Effector CD8-positive, alpha-beta T cell (primary cell): ENCODE measurements at places on chromosomes 3 and 15.

DNA sequence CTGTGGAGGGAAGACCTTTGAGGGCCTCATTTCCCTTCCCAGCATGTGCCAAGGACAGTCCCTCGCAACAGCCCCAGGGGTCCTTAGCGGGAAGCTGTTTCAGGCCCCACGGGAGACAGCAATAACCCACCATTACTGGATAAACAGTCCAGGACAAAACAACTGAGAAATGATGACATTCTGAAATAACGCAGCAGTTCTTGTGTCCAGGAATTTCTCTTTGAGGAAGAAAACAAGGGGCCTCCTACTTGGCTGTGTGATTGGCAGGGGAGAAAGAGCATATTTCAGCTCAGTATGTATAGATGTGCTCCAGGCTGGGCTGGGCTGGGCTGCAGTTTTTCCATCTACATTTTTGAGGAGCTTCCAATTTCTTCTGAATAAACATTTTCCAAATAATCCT is 82.2 kb upstream of the THBS1 start:
- DNase-seq, result no peak

- no peak for DNase-seq
Observed at GRCh38 chr3:138060792-138061191, 50.8 kb downstream of the CLDN18 start.

GRCh38 chr3:194906970-194907629 is 221.4 kb downstream of the FAM43A start:
- no peak for DNase-seq

- DNase-seq, result no peak
Observed at GRCh38 chr15:88098361-88098760, 158.2 kb downstream of the NTRK3 start.

DNA sequence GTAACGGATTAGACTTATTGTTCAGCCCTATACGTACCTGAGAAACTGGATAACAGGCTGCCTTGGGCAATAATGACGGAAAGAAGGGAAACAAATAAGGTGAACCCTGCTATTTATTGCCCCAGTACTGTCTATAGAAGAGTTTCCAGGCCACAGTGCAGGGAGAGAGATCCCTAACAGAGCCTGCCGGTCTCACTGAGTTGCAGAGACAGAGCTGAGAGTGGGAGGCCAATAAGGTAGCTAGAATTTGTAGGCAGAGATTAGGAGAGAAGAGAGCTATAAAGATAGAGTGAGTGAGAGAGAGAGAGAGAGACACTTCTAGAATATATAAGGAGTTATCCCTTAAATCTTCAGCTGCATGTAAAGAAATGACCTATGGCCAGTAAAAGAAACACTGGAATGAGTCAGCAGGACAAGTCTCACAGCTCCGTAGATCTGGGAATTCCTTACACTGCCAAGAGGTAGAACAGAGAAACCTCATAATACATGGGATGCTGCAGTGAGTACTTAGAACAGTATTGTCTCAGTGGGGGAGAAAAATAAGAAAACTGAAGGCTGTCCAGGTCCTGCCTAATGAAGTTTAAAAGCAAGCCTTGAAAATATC is 51.8 kb downstream of the ST3GAL6 start:
- DNase-seq, result no peak

DNA sequence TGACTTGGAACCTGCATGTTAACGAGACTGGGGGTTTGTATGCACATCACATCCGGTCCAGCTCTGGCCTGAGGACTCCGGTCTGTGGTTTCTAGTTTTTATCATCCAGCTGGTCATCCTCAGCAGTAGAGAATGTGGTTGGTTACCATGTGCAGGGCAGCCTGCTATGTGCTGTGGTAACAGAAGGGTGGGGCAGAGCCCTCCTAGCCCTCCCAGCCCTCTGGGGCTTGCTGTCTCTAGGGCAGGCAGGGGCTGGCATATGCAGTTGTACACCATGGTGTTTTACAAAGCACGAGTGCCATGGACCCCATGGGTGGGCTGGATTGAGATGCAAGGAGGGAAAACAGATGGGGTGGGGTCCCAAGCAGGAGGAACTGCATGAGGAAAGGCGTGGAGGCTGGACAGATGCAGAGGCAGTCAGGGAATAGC is 70.2 kb downstream of the APBA2 start:
- DNase-seq, result no peak

GRCh38 chr3:25870452-25870851 is 80.6 kb downstream of the OXSM start:
- no peak for DNase-seq

DNA sequence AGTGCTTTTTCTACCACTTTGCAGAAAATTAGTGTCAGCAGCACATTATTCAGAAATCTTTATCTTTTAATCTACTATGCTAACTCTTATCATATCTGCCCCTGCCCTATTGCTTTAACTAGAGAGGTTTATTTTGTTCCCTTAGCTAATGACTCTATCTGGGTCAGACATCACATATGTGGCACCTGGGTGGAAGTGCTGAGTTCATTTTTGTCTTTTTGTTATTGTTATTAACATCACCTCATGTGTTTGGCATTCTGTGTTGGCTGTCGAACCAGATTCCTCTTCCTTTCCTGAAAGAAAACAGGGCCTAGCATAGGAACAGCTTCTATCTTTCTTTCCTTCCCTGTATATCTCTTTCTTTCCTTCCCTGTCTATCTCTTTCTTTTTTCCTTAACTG is 100.7 kb downstream of the RBMS3 start:
- no peak for DNase-seq
